H54 (cell line): ENCODE measurements at places on chromosomes 2 and 18.

DNA sequence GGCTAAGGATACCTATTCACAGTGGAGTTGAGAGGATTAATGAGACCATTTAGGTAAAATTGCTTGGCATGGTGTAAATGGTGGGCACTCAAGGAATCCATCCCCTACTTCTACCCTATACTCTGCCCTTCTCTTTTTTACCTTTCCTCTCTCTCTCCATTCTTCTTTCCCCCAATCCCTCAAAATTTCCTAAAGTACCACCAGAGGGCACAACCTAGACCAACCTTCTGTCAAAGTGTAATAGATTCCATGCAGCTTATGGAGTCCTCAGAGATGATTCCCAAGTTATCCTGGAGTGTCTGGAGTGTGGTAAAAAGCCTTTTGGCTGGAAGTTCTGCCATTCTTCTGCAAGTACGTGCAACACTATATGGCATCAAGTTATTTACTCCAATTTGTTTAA lies 33.0 kb upstream of the CCDC195 start:
- no peak for DNase-seq

GRCh38 chr18:48860269-48861180 lies 90.2 kb downstream of the SMAD7 start:
- no peak for DNase-seq

DNA sequence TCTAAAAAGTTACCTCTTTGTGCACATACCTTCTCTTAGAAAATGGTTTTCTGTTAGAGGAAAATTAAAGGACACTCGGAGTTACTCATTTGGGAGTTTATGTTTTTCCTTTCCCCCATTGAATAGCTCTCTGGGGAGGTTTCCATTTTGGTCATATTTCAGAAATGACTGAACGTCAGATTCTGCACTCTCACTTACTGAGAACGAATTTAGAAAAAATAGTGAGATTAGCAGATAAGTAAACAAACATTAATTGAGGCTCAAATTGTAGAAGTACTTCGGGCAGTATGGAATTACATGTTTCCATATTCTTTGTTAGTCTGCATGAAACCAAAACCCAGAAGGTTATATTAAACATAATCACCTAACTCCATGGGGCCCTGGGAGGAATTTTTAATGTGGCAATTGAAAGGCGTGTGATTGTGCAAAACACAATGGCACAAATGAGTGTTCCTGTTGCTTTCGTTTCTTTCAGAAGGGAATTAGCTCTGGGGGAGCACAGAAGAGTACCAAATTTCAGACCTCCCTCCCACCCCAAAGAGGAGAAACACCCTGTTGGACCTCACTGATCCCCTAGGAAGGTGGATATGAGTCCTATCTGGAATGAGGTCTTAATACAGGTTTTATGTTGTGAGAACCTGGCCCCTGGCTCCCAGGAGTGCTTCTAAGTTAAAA lies 212.3 kb downstream of the BCL2 start:
- DNase-seq: no peak

DNA sequence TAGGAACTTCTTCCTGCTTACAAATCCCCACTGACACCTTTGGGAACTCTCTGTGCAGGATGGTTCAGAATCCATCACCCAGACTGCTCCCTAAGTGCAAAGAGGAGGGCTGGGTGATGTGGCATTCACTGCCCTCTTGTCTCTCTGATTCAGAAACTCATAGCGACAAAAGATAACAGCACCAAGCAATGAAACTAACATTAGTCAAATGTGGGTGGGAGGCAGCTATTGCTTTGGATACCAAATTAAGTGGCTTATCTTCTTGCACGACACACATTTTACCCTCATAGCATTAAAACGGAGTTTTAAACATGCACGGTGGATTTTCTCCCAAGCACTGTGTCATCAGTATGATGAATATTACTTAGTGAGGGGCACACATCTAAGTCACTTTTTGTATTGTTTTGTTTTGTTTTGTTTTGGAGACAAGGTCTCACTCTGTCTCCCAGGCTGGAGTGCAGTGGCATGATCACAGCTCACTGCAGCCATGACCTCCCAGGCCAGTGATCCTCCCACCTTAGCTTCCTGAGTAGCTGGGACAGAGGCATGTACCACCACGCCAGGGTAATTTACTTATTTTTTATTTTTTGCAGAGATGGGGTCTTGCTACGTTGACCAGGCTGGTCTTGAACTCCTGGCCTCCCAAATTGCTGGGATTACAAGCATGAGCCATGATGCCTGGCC lies 40.9 kb upstream of the NEB start:
- no peak for DNase-seq

- DNase-seq: no peak
These were observed 183.1 kb upstream of the MC4R start for GRCh38 chr18:60555625-60556024.

- no peak for DNase-seq
These were observed 470.1 kb downstream of the TMX3 start for GRCh38 chr18:68244786-68245185.

DNA sequence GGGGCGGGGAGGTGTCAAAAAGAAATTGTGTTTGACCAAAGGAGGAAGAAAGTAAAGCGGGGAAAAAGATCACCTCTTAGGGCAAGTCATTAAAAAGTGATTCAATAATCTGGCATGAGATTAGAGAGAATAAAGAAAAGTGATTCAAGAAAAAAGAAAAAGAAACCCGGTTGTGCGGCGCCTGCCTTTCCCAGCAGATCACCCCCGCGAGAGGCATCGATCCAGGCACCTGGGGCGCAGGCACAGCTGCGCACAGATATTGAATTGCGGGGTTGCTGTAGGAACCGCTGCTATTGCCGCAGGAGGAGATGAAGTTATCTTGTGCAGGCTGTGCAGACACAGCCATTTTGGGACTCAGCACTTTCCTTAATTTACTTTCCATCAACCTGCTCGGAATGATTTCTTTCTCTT lies 71.2 kb downstream of the PLB1 start:
- peak; percentile 30 for DNase-seq

DNA sequence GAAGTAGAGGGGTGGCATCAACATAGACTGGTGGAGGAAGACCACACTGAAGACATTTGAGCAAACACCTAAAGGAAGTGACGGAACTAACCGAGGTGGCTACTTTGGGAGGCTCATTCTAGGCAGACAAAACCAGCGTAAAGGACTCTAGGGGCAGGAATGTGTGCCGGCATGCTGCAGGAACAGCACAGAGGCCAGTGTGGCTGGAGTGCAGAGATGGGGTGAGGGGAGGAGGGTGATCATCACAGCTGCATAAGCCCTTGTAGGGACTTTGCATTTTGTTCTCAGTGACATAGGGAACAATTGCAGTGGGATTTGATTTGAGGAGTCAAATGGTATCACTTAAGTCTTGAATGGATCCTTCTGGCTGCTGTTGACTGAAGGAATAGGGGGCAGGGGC lies 253.5 kb downstream of the NCKAP5 start:
- no peak for DNase-seq

- no peak for DNase-seq
These were observed 213.9 kb upstream of the CYP26B1 start for GRCh38 chr2:72361521-72361920.

- peak; percentile 27 for DNase-seq
These were observed 54.7 kb downstream of the INO80D start for GRCh38 chr2:206031162-206031784.

GRCh38 chr2:121778741-121779487 lies 23.5 kb downstream of the TSN start:
- DNase-seq: no peak

DNA sequence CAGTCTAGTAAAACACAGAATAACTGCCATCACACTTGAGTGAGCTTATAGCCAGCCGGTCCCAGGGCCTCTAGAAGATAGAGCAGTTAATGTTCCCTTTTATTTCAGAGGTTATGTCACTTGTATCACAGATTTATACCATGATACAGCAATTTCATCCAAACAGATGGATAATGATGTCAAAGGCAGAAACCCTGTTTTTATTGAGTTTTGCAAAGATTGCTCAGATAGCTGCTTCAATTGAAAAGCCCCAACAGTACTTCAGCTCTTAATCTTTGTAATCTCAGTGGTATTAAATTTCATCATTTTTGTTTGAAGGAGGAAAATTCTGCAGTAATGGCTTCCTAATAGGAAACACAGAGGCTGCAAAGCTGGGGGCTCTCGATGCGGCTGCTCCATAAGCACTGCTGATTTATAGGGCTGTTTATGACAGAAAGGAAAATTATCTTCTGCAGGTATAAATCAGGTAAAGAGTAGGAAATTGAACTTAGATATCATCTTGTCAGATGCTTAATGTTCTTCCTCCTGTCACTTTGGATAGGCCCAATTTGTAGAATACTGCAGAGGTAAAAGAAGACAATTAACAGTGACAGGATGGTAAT lies 112.3 kb downstream of the LNPK start:
- no peak for DNase-seq

- DNase-seq: no peak
These were observed 81.4 kb downstream of the CELF4 start for GRCh38 chr18:37483984-37484819.

DNA sequence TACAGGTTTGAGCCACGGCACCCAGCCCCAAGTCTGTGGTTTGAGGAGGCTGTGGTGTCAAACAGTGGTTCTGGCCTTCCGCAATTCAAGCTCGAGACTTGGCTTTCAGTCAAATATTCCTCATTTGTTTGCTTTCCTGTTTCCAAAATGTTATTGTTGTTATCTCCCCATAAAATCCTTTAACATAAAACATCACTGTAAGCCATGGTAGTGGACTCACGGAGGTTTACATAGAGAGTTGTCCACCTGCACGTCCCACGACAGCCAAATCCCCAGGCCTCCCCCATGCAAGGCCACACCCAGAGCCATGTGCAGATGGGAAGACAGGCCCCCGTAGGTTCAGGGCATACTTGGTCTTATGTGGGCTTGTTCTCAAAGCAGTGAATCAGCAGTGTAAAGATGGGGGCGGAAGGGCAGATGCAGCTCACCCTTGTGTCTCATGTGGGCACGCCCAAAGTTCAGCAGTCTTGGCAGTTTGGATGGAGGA lies 18.9 kb upstream of the ST3GAL5 start:
- DNase-seq: no peak

- no peak for DNase-seq
These were observed 425.1 kb downstream of the NRXN1 start for GRCh38 chr2:50606860-50607259.

DNA sequence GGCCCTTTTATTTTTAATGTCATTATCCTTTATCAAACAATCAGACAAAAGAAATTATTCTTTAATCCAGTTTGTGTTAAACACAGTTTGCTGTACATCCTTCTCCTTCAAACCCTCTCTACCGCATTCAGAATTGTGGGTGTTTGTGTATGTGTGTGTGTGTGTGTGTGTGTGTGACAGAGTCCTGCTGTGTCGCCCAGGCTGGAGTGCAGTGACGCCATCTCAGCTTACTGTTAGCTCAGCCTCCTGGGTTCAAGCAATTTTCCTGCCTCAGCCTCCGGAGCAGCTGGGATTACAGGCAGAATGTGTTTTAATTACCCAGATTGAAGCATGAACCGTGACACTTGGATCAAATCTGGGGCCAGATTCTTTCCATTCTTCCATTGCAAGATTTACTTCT lies 723.7 kb downstream of the DCDC2C start:
- no peak for DNase-seq

DNA sequence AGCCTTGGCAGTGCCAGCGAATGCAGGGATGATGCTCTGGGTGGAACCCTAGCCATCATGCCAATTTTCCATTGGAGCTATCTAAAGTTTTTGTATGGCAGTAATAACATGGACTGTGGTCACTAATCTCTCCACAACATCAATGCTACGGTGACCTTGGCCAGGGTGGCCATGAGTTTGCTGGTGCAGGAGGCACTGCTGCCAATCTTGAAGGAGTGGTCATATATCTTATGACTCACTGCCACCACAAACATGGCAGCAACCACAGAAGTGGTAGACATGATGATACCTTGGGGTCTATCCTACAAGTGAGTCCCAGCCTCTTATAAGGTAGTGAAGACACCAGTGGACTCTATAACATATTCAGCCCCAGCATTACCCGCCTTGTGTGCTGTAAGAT lies 104.6 kb downstream of the EVA1A start:
- DNase-seq: no peak

- DNase-seq: no peak
These were observed 91.3 kb downstream of the FAM117B start for GRCh38 chr2:202726070-202726469.

- DNase-seq: no peak
These were observed 109.8 kb upstream of the CHRNA1 start for GRCh38 chr2:174874085-174874484.
